ENCODE measurements at places on chromosomes 6 and 20.
A peak's percentile ranks its signal among the peaks of the same experiment; 100 is the strongest.

- no peak for DNase-seq
Observed at GRCh38 chr6:156593893-156594292, 183.3 kb upstream of the ARID1B start.

DNA sequence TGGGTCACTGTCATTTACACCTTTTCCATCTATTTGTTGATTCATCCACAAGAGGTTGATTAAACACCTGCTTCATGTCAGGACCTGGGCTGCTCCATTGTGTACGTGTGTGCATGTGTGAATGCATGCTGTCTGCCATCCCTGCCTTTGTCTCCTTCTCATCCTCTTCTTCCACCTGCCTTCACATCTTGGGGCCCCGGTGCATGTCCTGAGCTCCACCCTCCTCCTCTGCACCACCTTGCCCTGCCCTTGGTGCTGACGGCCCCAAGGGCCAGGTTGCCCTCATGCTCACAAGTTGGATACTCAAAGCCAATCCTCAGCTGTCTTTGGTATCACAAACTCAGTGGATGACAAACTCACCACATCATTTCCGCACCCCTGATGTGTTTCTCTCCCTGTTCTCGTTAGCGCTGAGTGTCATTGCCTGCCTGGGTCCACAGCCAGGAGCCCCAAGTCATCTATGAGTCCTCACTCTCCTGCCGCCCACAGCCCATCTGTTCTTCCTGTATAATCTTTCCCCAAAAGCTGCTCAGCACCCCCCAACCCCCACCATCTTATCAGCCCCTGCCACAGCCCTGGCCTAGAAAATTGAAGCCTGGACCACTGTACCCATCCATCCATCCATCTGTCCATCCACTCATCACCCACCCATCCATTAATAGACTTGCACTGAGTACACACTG lies 85.0 kb downstream of the SRC start:
- DNase-seq: no peak

- no peak for DNase-seq
Observed at GRCh38 chr6:15593798-15594197, 69.0 kb downstream of the DTNBP1 start.

- peak; percentile 91 for DNase-seq
Observed at GRCh38 chr6:157823001-157823527, at the start of gene SNX9. SNX9 (plus strand) TSS chr6:157823246; CDS start chr6:157823435, 189 bp downstream.

DNA sequence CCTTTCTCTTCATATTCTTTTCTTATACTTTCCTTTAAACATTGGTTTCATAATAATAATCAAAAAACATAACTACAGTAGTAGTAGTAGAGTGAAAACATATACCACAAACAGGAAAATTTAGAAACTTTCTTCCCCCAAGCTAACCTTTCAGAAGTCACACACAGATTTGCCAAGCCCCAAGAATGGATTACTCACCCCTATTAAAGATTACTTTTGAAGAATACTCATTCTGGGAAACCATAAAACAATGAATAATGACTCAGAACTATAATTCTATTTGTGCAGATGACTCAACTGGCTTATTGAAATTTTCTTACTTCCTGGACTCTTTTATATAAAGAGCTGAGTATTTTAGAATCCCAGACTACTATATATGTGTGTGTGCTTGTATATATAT lies 119.4 kb upstream of the GJE1 start:
- no peak for DNase-seq

DNA sequence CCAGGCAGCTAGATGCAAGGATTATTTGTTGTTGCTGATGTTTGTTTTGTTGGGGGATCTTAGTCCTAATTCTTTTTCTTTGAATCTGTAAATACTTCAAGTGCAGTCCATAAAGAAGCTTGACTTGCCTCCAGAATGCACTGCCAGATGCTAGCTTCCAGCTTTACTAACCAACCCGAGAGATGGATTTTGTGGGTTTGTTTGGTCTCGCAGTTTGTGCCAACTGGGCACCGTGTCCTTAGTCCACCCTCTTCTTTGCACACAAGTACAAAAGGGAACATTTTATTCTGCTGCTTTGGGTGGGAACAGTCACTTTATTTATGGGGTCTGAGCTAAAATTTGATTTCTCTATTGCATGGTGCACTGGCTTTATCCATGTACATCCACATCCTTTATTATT lies 212.0 kb downstream of the PLCB1 start:
- no peak for DNase-seq

- no peak for DNase-seq
Observed at GRCh38 chr6:159090530-159091480, 46.0 kb upstream of the TAGAP start.

GRCh38 chr6:129542705-129543104 lies 167.3 kb downstream of the ARHGAP18 start:
- no peak for DNase-seq

GRCh38 chr6:90256698-90257485 lies 39.8 kb downstream of the BACH2 start:
- no peak for DNase-seq

DNA sequence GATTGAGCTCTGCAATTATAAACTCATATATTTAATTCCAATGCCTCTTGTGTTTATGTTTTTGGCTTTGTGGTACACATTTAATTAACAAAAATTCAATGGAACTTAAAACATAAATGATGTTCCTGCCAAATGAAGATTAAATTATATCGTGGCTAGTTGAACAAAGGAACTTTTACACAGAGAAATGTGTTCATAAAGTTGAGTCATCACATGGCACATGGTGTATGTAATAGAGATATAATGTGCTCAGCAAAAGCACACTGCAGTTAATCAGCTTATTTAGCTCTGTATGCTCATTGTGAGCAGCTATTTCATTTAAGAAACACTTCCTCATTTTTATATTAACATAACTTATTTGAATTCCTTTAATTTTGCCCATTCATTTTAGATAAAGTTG lies 1295.6 kb upstream of the CITED2 start:
- DNase-seq: no peak

DNA sequence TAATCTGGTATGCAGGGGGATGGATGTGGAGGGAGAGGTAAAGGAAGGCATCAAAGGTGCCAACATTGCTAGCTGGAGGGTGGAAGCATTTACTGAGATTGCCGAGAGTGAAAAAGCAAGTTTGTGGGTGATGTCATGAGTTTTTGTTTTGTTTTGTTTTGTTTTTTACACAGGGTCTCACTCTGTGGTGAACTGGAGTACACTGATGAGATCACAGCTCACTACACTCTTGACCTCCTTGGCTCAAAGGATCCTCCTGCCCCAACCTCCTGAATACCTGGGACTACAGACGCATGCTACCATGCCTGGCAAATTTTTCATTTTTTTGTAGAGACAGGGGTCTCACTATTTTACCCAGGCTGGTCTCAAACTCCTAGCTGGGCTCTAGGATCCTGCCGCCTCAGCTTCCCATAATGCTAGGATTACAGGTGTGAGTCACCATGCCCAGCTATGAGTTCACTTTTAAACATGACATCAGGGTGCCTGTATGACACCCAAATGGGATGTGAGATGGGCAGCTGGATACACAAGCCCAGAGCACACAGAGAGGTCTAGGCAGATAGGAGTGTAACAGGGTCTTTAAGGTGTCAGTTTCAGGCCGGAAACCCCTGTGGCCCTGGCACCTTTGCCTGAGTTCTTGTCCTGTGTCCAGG lies 35.1 kb upstream of the HMGA1 start:
- DNase-seq: no peak

DNA sequence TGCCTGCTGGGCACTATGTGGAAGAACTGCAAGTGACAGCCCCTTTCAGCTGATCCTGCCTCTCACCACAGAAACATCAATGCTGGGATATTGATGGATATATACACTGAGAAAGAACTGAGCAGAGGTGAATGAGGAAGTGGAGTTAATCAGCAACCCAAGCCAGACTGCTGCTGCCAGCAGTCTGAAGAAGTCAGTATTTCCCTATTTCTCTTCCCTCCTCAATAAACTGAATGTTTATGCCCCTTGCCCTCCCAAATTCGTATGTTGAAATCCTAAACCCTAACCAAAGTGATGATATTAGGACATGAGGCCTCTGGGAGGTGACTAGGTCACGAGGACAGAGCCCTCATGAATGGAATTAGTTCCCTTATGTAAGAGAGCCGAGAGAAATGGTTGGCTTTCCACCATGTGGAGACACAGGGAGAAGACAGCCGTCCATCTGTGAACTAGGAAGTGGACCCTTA lies 76.3 kb downstream of the CDK19 start:
- no peak for DNase-seq

GRCh38 chr20:33305589-33306057 lies 22.6 kb downstream of the BPIFB1 start:
- DNase-seq: no peak

GRCh38 chr20:51348876-51349275 lies 193.6 kb downstream of the NFATC2 start:
- no peak for DNase-seq

DNA sequence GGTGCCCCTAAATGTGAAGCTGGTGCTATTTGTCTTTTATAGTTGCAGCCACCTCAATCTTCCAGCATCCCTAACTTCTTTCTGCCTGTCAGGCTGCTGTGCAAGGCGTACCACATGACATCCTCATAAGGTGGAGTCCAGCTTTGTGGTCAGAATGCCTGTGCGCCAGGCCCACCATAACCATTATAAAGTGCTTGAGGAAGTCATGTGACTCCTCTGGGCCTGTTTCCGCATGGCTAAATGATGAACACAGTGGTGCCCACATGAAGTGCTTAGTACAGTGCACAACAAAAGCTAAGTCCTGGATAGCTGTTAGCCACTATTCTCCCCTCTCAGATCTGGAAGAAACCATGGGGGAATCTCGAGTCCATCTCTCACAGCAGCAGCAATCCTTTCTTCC lies 75.6 kb downstream of the INSM1 start:
- no peak for DNase-seq

DNA sequence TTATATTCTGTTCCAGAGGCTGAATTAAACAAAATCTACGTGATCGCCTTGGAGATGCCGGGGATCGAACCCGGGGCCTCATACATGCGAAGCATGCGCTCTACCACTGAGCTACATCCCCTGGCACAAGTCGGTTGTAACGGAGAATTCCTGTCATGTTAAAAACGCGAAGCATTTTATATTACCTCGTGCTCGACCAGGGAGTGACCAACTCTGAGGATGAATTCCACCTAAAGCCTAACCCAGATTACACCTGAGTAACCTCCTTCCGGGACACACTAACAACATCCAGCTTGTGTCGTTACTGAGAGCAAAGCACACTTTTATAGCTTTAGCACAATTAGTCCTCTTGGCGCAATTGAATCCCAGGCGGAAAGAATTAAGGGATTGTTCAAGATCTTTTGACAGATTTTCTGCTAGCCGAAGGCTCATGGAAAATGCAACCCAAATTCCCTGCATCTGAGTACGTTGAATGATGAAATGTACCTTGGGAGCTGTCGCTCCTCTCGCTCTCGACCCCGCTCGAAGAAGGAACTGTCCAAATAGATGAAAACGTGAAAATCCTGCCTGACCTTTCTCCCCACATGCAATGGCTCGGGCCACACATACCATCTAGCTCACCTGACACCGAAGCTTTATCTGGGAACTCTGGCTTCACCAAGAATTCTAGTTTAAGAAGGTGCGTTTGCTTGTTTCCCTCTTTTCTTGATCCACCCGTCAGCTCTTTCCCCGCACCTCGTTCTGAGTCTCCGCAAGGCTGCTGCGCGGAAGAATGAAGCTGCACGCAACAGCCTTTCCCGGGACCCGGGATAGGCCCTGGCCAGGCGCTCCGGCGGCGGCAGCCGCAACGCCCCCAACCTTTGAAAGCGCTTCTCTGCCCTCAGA lies 148.3 kb downstream of the GPX5 start:
- DNase-seq: peak; percentile 70

- DNase-seq: no peak
Observed at GRCh38 chr6:164099269-164099865, 684.8 kb downstream of the QKI start.

- DNase-seq: no peak
Observed at GRCh38 chr6:118648866-118649554, 2.4 kb downstream of the CEP85L start.

GRCh38 chr6:54267798-54268197 lies 40.4 kb upstream of the TINAG start:
- peak; percentile 51 for DNase-seq

GRCh38 chr6:47650553-47651432 lies 47.6 kb upstream of the ADGRF4 start:
- no peak for DNase-seq

DNA sequence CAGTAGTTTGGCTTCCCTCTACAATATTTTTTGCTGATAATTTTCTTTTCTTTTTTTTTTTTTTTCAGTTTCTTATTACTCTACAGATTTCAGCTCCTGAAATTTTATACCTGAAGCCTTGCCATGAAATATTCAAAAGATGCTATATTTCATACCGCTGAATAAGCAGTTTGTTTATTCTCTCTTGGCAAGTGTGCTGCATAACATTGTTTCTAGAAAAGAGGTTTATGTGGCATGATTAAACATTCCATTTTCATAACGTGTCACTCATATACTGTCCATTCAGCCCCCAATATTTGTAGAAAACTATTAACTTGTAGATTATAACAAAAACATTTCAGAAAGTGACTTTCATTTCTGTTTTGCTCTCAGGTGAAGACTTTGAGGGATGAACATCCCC lies 174.4 kb upstream of the NOX3 start:
- no peak for DNase-seq

All from D341Med (cell line).